ENCODE measurements at places on chromosomes 2 and 18.

DNA sequence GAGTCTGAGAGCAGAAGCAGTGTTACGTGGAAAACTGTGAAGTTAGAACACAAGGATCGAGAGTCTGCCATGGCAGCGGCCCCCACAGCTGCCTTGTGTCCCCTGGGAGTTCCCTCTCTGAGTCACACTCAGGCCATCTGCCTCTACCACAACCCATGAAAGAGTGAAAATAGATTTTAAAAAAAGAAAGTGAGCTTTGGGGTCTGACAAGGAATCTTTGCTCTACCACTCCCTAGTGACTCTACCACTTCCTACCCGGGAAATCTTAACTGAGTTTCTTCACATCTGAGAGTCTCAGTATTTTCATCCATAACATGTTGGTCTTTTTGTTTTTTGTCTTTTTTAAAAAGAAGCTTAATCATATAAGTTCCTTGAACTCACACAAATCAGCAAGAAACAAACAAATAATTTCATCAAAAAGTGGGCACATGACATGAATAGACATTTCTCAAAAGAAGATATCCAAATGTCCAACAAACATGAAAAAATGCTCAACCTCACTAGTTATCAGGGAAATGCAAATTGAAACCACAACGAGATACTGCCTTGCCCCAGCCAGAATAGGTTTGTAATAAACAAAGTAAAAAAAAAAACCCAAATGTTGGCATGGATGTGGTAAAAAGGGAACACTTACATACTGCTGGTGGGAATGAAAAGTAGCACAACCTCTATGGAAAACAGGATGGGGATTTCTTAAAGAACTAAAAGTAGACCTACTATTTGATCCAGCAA, 2.4 kb upstream of the MSGN1 start:
- DNase-seq, result no peak

DNA sequence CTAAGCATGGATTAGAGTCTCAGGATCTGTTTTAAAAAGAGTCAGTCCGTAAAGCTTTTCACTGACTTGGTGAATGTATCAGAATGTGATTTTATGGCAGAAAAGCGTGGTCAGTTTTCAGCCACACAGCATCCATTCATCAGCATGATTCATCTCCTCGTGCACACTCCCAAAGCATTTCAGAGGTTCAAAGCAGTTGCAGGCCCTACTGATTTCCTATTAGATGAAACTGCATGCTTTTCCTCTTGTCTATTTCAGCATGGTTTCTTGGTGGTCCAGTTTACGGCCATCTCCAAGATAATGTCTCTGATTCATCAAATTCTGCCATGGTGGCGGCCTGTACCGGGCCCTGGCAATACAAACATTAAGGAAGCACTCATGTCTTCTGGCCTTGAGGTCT, 4.8 kb upstream of the PARD6G start:
- no peak for DNase-seq

GRCh38 chr2:25073025-25073424, 31.1 kb downstream of the EFR3B start:
- no peak for DNase-seq

DNA sequence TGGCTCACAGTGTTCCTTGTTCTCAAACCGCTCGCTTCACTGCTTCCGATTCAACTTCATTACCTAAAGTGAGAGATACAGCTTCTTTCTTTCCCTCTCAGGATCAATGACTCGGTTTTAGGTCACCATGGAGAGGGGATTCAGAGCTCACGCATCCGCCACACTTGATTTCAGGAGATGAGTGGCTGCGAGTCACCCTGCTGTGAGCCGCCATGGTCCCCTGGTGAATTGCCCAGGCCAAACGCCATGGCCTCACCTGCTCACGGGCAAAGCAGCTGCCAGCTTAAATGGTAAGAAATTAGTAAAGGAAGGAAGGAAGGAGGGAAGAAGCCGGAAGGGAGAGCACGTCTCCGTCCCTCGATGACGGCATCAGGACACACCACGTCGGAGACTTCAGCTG, 60.5 kb downstream of the ADNP2 start:
- DNase-seq, result no peak

- no peak for DNase-seq
Observed at GRCh38 chr18:69402533-69402989, 1.9 kb downstream of the DOK6 start.

- no peak for DNase-seq
Observed at GRCh38 chr18:13036622-13037320, 45.6 kb downstream of the CEP192 start.

- peak; percentile 32 for DNase-seq
Observed at GRCh38 chr2:25251422-25252273, 83.3 kb upstream of the POMC start.

GRCh38 chr2:65016789-65017188, 27.6 kb downstream of the SLC1A4 start:
- no peak for DNase-seq

- DNase-seq, result no peak
Observed at GRCh38 chr2:98565941-98566340, 42.4 kb downstream of the COA5 start.

DNA sequence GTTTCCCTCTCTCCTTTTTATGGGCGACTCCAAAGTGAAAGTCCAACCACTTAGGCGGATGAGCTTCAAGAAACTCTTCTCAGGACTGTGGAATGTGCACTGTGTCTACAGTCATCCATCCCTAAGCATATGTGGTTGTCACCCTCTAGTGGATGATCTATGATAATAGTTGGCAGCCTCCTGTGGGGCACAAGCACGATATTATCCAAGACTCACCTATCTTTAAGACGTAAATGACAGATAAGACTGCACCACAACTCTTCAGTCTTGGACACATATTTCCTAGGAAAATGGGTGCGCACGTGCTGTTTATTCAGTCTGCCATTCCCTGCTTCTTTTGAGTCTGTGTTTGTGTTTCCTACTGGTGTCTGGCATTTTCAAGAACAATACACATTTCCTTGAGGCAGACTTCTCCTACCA, 145.5 kb upstream of the CTAGE1 start:
- peak; percentile 45 for DNase-seq

- DNase-seq, result no peak
Observed at GRCh38 chr2:60530660-60531281, 22.7 kb downstream of the BCL11A start.

DNA sequence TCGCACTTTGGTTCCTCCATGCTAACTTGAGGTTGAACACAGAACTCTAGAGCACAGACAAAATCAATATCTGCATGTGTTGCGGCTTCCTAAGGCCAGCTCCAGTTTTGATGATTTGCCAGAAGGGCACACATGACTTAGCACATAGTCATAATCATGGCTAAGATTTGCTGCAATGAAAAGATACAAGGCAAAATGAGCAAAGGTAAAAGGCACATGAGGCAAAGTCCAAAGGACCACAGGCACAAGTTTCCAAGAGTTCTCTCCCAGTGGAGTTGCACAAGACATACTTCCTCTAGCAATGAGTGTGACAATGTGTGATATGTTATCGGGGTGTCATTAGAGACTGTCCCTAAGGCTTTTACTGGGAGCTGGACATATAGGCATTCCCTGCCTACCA, 24.2 kb upstream of the CXXC1 start:
- no peak for DNase-seq

DNA sequence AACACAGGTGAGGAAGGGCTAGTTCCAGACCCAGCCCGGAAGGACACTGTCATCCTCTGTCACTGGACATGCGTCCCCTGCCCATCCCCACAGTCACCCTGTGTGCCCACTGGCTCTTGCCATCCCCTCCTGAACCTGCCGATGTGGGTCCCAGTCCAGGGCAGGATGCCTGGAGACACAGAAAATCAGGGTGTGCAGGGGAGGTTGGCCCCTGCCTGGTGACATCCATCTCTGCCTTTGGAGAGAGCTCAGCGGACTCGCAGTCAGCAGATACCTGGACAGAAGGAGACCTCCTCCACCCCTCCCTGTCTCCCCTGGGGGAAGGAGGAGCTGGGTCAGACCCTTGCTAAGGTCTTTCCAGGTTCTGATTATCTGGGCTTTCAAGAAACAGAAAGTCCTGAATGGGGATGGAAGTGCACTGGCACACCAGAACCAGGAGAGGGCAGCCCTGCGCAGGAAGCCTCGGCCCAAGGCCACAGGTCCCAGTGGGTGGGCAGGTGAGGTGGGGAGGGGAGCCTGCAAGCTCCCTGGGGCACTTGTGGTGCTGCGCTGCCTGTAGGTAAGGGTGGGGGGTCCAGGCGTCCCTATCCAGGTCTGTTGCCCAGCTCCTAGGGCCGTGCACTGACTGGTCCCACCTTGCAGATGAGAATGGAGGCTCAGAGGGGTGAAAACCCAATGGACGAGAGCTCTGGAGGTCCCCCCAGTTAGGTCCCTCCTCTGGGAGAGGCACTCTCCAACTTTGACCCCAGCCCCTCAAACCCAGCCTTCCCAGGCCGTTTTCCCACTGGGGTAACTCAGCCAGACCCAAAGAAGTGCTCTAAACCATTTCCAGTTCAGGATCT, 9.7 kb upstream of the OTOS start:
- DNase-seq, result no peak

GRCh38 chr18:76953583-76954233, 131.4 kb downstream of the ZNF236 start:
- no peak for DNase-seq

DNA sequence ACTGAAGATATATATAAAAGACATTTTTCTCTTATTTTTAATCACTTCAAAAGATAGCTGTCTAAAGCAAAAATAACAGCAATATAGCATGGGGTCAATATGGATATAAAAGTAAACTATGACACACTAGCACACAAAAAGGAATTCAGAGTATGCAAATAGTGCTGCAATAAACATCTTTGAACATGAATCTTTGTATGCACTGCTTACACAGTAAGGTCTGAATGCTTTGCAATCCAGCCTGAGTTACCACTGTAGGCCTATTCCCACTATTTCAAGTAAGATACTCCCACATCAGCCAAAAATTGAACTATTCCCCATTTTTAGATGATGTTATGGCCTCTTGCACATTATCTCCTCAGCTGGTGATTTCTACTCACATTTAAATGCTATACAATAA, 27.4 kb upstream of the ERCC3 start:
- no peak for DNase-seq

DNA sequence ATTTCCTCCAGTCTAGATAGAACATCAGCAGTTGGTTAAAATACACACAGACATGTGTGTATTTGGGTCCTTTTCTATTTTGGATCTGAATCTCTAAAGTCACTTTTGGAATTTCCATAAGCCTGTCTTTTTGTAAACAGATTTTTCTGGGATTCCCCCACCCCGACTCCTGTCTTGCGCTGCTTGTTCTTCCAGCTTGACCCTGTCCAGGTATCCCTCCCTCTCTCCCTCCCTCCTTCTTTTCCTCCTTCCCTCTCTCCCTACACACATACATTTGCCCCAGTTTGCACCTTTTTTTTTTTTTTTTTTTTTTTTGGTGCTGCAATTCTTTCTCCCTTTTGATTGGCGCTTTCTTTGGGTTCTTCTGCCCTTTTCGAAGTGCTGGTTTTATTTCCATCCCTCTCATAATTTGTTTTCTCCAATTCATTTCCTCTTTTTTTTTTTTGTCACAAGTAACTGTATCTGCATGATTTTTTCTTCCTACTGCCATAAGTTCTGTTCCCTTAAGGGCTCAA, 114.8 kb upstream of the SERTAD2 start:
- no peak for DNase-seq

GRCh38 chr18:76364282-76365259, 130.5 kb downstream of the ZNF516 start:
- no peak for DNase-seq

GRCh38 chr2:99679518-99679917, 189.7 kb upstream of the REV1 start:
- DNase-seq, result no peak

DNA sequence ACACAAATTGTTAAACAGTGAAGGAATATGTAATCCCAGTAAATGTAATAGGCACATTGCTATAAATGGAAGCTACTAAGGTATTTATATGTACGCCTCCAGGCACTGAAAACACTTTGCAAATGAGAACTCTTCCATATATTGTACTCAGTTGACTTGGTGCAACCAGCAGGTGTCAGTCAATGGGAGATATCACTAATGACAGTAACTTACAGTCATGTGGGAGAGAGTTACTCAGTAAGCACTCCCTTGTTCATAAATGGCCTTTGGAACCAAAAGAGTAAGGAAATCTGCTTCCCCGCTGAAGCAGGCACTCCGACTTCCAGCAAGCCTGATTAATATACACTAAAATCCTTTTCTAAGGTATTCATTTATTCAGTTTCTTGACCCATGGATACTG, 5.9 kb downstream of the MDH1 start:
- no peak for DNase-seq

- DNase-seq, result no peak
Observed at GRCh38 chr2:239587841-239588240, 187.0 kb upstream of the HDAC4 start.

DNA sequence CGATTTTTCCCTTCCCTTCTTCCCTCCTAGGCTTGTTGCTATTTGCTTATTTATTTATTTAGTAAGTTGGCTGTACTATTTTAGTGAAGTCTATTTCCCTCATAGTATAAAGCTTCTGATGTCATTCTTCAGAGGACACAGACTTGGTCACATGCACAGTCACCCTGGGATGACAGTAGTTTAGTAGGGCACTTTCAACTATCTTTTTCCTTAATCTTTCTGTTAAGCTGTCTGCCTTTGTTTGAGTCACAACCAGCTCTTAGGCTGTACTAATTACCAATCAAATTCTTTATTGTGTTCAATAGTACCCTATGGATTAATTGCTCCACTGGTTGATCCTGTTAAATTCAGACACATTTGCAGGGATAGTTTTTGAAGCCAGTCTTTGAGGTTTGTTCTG, 26.9 kb upstream of the RAB31 start:
- DNase-seq, result no peak

GRCh38 chr2:9103663-9104277, 100.3 kb upstream of the MBOAT2 start:
- DNase-seq, result no peak

- DNase-seq, result no peak
Observed at GRCh38 chr2:240154606-240155005, 14.1 kb upstream of the OTOS start.

- DNase-seq, result no peak
Observed at GRCh38 chr2:159900343-159900742, 102.3 kb upstream of the CD302 start.

DNA sequence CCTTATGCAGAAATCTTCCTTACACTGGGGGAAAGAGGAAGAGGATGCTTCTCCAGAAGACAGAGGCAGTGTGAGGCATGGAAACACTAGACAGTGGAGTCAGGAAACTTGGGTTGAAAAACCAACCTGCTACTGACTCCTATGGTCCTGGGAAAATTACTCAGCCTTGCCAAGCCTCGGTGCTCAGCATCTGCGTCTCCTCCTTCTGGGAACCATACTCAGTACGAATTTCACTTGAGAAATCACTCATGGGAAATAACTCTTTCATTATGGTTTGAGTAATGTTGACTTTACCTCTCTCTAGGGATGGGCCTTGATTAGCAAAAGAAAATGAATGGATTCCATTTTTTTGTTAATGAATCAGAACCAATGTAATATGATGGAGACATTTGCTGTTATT, 96.5 kb downstream of the KCNE4 start:
- DNase-seq, result no peak

- no peak for DNase-seq
Observed at GRCh38 chr2:176324862-176325261, 55.6 kb downstream of the MTX2 start.
